ENCODE measurements at places on chromosomes 5 and 9.

DNA sequence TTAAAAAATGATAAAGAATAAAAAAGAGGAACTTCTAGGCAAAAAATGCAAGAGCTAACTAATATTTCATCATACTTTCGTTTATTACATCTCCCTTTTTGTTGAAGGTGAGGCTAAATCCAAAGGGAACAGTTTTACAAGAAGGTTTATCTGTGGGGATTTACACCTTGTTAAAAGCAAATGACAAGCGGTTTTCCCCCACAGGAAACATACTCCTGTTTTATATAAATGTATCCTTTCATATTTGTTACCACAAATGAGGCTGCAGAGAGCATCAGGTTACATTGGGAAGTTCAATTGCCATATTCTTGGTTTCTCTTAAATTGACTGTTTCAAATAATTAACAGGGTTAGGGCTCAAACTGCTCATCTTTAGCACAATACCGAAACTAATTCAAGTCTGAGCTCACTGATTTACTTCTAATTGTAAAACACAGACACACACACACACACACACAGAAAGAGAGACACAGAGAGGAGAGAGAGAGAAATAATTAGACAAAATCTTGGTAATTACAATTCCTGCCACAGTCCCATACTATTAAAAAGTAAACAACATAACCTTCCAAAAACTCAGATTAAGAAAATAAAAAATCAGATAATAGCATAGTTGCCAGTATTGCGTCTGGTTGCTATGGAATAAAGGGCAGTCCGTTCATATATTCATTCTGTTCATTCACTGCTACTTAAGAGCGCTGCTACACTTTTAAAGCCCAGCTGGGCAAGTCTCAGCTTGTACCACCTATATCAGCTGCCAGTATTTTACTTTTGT is 17.1 kb downstream of the RFX3 start:
- no peak for DNase-seq

DNA sequence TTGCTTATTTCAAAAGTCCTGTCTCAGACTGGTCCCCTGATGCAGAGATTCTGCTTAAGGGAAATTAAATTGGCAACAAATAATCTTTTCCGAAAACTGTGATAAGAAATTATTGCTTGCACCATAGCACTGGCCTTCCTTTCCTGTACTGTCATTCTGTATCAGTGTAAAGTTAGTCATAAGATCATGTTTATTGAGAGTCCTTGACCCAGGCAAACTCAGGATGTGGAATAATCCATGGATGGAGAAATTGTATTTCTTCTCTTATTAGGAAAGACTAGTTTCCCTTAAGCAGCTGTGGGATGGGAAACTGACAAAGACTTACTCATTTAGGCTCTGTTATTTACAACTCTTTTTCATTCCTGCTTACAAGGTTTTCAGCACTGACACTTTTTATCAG is 83.0 kb upstream of the RANBP6 start:
- DNase-seq, result no peak

- no peak for DNase-seq
These were observed 315.7 kb downstream of the RAB3C start for GRCh38 chr5:58898538-58898937.

GRCh38 chr5:152869971-152870370 is 464.9 kb upstream of the NMUR2 start:
- DNase-seq, result no peak

DNA sequence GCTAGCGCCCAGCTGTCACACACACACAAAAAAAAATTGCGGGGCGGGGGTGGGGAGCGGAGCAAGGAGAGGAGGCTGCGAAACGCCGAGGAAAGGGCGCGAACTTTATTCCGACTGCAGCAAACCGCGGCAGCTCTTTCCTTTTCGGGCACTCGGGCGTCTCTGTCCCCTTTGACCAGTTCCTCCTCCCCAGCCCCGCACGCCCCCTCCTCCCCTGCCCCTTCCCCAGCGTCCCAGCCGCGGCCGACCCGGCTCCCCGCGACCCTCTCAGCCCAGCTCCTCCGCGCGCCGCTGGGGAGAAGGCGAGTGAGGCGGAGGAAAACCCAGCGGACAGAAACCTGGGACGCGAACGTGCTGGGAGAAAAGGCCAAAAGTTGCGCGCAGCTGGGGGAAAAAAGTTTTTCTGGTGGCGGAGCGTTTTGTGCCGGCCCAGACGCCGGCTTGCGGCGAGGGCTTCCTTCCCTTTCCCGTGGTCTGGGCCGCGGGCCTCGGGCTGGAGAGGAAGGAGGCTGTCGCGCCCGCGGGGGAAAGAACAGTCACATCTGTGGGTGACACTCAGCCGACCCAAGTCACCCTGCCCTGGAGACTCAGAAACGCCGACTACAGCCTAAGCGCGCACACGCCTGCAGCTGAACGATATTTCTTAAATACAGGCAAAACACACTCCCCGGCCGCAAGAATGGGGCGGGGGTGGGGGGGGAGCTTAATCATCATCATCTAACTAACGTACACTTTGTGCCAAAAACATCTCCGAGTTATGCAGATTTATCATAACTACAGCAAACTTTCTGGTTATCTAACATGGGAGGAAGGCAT is 1.1 kb upstream of the BNC2 start:
- peak; percentile 89 for DNase-seq

DNA sequence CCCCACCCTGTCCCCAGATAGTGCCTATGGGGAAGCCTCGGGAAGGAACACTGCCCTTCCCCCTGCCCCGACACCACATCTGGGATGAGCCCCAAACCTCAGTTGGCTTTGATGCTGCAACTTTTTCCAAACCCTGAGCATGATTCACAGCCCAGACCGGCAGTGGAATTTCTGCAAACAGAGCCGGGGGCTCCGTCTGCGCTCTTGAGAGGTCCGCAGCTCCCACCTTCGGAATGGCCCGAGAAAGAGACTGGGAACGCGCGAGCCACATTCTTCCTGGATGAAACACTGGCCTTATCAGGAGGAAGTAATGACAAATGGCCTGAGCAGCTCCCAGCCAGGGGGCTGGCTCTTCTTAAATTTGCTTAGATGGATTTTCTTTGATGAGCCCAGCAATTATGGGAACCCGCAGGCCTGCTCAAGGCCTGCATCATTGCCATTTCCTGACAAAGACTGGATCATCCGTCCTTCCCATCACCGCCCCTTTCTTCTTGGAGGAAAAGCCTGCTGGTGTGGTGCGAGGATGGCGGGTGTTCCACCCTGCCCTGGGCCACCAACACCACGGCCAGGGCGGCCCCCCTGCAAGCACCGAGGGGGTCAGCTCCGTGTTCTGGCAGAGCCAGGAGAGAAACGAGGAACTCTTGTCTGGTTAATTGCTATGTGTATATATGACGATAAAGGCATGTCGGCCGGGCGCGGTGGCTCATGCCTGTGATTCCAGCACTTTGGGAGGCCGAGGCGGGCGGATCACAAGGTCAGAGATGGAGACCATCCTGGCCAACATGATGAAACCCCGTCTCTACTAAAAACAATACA is 38.8 kb upstream of the COL5A1 start:
- peak; percentile 100 for DNase-seq

- no peak for DNase-seq
These were observed 51.6 kb upstream of the PHYKPL start for GRCh38 chr5:178284093-178284675.

DNA sequence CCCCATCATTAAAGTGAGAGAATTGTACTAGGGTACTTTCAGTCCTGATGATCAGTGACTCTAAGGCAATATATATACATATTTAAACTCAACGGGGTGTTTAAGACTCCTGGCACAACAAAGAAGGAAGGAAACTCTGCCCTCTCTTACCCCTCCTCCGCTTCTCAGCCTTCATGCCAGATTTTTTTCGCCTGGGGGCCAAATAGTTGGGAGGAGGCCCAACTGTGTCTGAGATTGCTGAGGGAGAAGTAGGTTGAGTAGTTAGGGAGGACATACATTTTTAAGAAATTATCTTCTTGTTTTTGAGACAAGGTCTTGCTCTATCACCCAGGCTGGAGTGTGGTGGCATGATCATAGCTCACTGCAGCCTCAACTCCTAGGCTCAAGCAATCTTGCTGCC is 127.7 kb upstream of the SHB start:
- DNase-seq, result no peak

DNA sequence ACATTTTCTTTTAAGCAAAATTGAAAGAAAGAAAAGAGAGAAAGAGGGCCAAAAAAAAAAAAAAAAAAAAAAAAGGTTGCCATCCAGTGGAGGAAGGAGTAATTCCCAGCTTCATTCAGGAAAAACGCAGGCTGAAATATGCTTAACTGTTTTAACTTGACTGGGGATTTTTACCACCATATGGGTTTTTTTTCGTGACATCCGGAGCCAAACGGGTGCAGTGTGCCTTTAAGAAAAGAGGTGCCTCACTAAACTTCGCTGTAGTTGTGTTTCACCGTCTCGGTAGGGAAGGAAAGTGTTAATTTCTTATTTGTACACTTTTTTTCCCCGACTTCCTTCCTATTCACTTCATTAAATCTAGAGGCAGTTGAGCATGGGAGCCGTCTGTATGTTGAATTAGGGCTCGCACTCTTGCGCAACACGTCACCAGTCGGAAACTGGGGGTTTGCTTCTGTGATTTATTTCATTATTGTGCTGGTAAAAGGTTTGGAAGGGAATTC is 143.0 kb downstream of the SMARCA2 start:
- peak; percentile 68 for DNase-seq

DNA sequence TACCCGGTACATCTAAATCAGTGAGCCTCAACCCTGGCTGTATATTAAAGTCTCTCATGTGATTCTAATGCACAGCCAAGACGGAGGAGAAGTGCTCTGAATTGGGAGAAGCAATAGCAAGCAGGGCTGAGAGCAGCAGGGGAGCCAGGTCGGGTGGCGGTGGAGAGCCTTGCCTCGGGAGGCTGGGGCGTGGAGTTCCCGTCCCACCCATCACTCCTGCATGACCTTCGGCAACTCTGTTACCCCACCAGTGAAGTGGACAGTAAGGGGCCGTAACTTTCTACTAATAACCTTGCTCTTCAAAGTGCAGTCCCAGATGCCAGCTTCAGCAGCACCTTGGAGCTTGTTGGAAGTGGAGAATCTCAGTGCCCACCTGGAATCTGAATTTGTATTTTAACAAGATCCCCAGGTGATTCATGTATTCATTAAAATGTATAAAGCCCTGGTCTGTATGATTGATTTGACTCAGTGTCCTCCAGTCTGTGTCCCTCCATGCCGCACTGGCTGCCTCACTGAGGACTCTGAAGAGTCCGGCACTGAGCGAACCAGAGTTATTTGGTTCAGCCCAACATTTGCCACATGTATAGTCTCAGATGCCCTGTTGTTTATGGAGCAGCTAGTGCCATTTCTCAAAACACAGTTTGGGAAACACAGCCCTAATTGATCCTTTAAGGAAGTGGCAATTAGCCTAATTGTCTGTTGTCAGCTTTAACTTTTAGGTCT is 6.5 kb downstream of the ERGIC1 start:
- no peak for DNase-seq

- DNase-seq, result peak; percentile 11
These were observed 197.6 kb downstream of the KDM4C start for GRCh38 chr9:6955251-6955921.

- DNase-seq, result no peak
These were observed 199.8 kb upstream of the PTGER4 start for GRCh38 chr5:40479939-40480338.

DNA sequence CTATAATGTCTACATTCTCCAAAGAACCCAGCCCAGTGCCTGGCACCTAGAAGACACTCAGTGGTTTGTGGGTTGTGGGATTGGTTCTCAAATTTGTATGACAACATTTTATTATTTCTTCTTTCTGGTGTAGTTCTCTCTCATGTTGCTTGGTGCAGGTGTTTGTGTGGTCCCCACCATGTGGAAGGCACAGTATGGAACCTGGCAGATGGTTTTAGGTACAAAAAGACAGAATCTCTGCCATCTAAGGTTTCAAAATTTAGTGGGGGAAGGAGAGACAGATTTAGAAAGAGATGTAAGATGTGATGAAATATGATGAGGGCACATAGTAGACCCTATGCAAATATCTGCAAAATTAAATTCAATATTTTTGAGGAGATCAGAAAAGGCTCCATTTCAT is 323.8 kb downstream of the CDK5RAP2 start:
- no peak for DNase-seq

DNA sequence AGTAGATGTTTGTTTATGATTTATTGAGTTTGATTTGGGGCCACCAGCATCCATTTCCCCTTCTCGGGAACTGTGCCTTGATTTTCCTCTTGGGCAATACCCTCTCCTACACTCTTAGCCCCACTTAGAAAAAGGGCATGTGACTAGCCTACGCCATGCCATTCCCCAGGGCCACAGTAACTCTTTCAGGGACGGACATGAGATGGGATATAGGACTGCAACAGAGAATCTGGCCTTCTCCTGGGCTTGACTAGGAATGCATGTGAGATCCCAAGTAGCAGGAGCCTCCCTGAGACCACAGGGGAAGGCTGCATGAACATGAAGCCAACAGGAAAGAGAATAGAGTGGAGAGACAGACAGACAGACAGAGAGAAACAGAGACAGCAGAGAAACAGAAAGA is 30.7 kb upstream of the SPARC start:
- DNase-seq, result no peak

DNA sequence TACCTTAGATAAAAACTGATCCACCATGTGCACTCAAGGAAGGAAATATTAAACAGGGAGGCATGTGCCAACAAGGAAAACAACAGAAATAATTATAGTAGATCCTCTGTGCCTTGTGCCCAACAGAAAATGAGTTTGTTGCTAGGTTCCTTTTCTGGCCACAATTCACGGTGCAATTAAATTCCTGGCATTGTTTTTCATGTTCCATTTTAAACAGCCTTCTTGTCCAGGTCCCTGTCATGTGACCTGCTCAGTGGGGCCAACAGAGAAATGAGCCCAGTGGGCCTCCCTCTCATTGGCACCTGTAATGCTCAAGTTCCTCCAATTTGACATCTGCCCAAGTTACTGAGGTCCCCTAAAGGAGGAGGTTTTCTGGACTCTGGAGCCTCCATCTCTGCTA is 56.5 kb downstream of the SPOCK1 start:
- no peak for DNase-seq

- peak; percentile 90 for DNase-seq
These were observed 52.8 kb upstream of the CCDC112 start for GRCh38 chr5:115349001-115349817.

DNA sequence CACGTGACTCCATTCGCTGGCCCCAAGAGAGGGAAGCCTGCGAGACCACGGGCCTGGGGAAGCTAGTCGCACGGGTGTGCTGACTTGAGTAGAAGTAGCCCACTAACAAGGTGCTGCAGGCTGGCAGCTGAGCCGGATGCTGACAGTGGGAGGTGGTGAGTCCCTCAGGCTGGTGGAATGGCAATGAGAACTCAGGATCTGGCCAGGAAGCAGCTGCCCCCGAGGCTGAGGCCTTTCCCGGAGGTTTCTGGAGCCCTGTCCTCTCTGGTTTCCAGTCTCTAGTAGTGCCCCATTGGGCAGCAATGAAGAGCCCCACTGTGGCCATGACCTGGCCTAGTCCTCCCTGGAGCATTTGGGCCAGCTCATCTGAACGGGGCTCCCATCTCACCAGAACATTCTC is 366.7 kb upstream of the IRX4 start:
- DNase-seq, result no peak

DNA sequence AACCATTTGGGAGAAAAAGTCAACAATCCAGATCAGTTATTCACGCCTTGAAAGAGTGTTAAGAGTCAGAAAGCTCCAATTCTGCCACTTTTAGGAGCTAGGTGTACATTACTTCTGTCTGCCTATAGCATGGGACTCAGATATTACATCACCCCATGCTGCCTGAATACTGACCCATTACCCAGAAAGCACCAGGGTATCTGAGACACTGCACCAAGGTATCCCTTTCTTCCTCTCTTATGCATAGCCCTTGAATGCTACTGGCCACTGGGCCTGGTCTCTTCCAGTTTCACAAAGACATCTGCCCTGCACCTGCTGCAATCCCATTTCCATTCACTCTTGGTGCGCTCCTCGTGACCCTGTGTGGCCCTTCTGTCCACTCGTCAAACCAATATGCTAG is 2.6 kb downstream of the STRBP start:
- DNase-seq, result no peak

- DNase-seq, result peak; percentile 79
These were observed at the start of gene RANBP17 for GRCh38 chr5:170861917-170862766. Gene RANBP17, plus strand, starts transcription at chr5:170862018.

Measured in fibroblast of skin of back (primary cell).